ENCODE measurements at places on chromosomes 5 and 9.

- no peak for DNase-seq
Measured at GRCh38 chr9:121658166-121658565, 6.7 kb downstream of the DAB2IP start.

DNA sequence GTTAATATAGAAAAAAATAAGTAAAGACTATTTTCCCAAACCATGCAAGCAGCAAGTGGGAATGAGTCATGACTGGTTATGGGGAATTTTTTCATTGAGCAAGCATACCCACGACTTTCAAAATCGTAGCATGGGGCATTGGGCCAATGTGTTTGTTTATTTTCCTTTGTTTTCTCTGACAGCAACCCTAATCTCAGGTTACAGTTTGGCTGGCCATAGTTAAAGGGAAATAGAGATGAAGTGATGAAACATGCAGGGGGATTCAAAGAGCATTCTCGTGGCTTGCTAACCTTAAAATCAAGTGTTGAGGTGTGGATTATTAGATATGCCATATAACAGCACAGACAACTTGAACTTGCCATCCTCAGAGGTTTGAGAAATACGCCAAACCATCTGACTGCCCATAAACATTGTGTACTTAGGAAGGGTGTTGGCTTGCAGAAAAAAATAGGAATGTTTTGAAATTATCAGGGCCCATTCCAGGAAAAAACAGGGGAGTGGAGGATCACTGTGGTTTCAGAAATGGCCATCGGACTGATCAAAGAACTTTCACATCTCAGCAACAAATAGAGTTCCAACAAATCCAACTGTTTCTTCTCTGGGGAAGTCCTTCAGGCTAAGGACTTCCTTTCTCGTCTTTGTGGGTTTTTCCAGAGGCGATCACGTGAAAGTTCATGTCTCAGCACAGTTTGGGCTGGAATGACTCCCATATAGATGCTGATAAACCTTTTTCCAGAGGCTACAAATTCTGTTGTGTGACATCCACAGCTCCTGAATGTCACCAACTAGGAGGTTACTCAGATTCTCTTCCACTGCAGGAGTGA is 259.1 kb downstream of the SYK start:
- peak; percentile 95 for DNase-seq

- peak; percentile 74 for DNase-seq
Measured at GRCh38 chr9:87063871-87064270, 116.6 kb upstream of the GAS1 start.

- DNase-seq, result no peak
Measured at GRCh38 chr5:125863579-125863978, 559.6 kb upstream of the GRAMD2B start.

- peak; percentile 57 for DNase-seq
Measured at GRCh38 chr5:4313138-4313537, 717.5 kb downstream of the IRX1 start.

- DNase-seq, result peak; percentile 78
Measured at GRCh38 chr5:125326150-125326510, 579.7 kb upstream of the ZNF608 start.

GRCh38 chr5:112534611-112535255 is 115.7 kb upstream of the EPB41L4A start:
- no peak for DNase-seq

GRCh38 chr5:33901156-33901555 is 9.4 kb upstream of the ADAMTS12 start:
- DNase-seq, result peak; percentile 68

DNA sequence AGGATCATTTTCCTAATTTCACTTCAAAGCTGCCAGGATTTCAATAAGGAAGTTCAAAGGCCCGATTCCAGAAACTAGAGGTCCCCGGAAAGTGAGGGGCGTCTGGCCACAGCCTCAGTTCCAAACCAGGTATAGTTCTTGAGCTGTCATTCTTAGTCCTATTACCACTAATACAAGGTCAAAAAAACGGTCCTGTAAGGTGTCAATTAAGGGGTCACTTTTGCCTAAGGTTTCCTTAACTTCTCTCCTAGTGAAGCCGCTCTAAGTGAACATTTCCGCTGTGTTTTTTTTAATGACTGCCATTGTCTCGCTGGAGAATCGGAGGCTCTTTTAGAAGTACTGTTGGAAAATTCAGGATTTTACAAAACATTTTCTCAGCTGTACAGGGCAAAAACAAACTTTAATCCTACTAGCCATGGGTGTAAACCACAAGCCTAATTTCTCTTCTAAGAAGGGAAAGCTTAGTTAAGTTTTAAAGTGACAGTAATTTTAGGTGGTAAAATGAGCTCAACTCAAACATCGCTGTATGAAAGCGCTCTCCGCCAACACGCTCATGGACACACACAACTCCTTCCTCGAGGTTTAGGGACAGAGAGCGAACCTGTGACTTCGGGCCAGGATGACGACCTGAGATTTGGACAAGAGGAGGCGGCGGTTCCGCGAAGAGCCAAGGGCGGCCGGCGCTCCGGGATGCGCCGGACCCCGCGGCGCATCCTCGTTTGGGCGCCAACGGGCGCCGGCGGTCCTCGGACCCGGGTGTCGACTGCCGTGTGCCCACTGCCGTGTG is 76.7 kb upstream of the IFNE start:
- DNase-seq, result no peak

GRCh38 chr5:65769539-65769938 is 47.5 kb downstream of the NLN start:
- DNase-seq, result peak; percentile 86

DNA sequence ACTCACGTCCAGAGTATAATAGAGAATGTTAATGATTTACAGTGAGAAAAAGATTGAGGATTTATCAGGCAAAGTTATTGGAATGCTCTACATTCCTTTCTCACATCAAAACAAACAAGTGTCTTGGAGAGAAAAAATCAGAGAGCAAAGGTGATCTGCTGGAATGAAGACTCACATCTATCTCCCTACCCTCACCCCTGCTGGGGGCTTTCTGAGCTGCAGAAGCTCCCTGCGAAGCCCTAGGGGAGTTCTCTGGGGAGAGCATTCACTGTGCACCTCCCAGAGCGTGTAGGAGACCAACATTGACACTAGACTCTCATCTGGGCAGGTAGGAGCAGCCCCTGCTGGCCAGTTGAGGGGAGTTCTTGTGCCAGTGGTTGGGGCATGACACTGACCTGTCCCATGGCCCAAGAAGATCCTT is 76.6 kb upstream of the ADAMTS16 start:
- no peak for DNase-seq

DNA sequence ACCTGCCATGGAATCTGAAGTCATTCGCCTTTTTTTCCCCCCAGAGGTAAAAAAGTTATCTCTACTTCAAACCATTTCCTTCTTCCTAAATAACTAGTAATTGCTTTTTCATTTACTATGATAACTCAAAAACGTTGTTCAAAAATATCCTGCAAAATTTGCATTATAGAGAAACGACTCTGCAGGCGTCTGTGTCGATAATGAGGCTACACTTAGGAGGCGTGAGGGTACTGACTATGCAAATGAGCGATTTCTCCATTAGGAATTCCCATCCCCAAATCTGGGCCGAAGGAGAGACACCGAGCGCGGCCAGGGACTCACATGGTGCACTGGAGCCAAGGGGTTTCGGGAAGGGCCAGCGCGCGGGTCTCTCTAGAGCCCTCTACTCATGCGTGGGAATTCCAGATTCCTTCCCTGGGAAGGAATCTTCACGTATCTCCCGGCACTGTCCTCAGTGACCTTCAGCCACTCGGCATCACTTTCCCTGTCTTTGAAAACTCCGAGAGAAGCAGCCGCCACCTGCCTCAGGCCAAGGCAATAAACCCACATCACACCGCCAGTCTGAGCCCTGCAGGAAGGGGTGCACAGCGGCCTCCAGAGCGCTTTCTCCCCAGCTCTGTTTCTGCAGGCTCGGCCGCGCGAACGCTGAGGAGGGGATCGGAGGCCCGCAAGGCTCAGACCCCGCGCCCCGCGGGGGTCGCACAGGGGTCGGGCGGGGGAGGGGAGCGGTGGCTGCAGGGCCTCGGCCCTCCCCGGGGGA is 718 bp upstream of the DENND4C start:
- no peak for DNase-seq

DNA sequence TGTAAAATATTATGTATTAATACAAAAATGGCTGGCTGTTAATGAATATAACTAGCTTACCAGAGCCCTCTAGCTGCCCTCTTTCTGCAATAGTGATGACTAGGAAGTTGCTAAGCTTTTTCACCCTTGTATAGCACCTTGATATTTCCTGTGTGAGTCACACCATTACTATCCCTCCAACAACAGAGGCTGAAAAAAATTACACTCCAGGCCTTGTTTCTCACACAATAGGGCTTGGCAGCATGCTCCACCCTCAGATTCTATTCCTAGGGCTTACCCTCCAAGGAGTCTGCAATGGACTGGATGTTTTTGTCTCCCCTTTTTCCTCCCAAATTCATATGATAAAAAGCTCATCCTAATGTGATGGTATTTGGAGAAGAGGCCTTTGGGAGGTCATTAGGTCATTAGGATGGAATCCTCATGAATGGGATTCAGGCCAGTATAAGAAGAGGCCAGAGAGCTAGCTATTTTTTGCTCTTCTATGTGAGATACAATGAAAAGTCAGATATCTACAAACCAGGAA is 184.6 kb upstream of the MAP1B start:
- peak; percentile 56 for DNase-seq

- DNase-seq, result no peak
Measured at GRCh38 chr9:135526730-135527571, 5.7 kb downstream of the LCN1 start.

DNA sequence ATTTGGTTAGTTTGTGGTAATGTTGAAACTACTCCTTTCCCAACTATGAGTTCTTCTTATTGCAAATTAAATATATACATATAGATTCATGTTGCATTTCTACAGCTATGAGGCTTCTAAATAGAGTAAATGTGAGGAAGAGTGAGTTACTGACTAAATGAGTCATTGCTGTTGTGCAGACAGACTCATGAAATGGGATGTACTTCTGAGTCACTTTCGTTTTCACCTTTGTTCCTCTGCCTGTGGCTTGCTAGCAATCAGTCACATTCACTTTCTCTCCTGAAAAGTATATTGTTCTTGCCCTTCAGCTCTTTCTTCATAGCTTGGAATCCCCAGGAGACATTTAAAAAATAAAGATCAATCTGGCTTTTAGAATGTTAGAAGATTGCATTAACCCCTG is 295.5 kb upstream of the SMC2 start:
- DNase-seq, result peak; percentile 36

DNA sequence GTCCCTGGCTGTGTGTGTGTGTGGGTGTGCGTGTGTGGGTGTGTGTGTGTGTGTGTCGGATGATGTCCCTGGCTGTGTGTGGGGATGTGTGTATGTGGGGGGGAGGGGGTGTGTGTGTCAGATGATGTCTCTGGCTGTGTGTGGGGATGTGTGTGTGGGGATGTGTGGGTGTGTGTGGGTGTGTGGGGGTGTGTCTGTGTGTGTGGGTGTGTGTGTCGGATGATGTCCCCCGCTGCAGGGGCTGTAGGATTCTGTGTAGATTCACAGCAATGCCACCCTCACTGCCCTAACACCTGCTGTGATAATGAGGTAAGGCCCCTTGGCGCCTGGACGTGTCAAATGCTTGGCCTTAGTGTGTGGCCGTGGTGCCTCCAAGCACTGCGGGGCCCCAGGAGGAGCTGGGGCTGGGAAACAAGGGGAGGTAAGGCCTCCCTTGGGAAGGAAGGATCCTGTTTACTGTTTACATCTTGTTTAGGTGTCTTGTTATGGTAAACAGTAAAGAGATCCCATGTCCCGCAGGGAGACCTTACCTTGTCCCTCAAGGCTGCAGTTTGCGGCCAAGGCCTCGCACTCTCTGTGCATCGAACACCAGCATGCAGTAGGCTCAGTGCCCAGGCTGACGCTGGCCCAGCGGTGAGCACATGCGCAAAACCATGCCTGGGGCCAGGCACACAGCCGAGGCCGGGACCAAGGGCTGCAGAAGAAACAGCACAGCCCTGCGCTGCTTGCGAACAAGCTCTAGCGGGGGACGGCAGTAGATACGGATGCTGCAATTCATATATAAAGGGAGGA is 24.1 kb downstream of the AHRR start:
- DNase-seq, result no peak

- no peak for DNase-seq
Measured at GRCh38 chr5:75067434-75067833, 15.1 kb upstream of the GCNT4 start.

DNA sequence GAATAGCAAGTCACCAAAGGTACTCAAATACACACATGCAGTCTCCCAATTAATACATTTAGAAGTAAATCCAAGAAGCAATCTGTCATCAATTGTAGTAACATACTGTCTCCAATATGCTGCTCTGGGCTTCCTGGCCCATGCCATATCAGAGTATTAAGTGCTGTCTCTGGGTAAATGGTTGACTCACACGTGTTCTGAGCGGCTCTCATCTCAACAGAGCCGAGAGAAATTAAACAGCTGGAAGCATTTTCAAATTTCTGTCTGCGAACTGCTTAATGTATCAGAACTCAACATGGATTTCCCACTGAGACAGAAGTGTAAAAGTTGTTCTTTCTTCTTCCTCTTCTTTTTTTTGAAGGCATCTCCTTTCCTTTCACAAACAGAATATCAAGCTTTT is 247.3 kb upstream of the TAS2R1 start:
- DNase-seq, result peak; percentile 5

GRCh38 chr5:133041910-133042309 is 9.9 kb upstream of the HSPA4 start:
- DNase-seq, result no peak

DNA sequence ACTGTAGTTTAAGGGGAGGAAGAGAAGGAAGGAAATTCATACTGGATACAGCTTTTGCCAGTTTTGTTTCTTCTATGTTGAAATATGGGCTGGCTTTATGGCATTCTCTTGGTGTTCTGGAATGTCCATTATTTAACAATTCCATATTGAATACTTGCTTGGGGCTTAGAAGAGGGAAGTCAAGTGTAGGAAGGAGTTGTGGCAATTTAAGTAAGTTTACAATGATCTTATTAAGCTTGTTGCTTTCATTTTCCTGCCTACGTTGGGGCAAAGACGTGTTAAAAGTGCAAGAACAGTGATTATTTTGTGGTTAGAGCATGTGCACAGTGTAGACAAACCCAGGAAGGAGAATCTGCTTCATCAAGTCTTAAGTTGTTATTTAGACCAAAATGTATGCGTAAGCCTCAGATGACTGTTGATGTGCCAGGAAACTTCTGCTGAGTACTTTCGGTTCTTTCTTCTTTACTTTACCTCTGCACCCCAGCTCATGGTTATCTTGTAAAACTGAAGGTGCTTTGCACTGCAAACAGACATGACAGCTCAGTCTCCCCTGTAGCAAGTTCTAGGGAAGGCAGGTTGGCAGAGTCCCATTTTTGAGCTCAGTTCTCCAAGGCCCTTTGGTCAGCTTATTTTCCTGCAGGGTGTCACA is 75.8 kb downstream of the F2RL2 start:
- DNase-seq, result no peak

DNA sequence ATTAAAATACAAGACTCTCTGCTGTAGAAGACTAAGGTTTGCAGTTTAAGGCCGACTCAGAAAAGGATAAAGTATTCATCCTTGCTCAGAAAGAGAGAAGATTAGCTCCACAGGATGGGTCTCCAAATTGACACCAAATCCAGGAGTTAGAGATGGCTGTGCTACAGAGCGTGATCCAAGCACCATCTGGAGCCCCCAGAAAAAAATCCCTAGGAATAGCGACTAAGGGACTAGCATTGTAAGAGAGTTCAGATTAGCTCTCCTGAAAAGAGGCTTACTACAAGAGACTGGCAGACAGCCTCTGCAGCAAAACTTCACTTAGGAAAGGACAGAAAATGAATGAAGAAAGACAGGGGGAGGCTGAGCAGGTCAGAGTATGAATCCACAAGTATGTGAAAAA is 3.7 kb downstream of the SIL1 start:
- no peak for DNase-seq

Measured in fibroblast of skin of left quadriceps (primary cell).